ENCODE measurements at places on chromosomes 6 and 20.
A peak's percentile ranks its signal among the peaks of the same experiment; 100 is the strongest.

GRCh38 chr6:129434091-129434490 lies 275.9 kb downstream of the ARHGAP18 start:
- no peak for DNase-seq

GRCh38 chr6:38555606-38556005 lies 84.1 kb downstream of the BTBD9 start:
- no peak for DNase-seq

GRCh38 chr6:170257376-170257775 lies 33.5 kb downstream of the DLL1 start:
- DNase-seq, result no peak

- no peak for DNase-seq
These were observed 192.8 kb downstream of the LY86 start for GRCh38 chr6:6781172-6781872.

GRCh38 chr20:60963146-60963545 lies 288.9 kb upstream of the CDH4 start:
- DNase-seq, result no peak

DNA sequence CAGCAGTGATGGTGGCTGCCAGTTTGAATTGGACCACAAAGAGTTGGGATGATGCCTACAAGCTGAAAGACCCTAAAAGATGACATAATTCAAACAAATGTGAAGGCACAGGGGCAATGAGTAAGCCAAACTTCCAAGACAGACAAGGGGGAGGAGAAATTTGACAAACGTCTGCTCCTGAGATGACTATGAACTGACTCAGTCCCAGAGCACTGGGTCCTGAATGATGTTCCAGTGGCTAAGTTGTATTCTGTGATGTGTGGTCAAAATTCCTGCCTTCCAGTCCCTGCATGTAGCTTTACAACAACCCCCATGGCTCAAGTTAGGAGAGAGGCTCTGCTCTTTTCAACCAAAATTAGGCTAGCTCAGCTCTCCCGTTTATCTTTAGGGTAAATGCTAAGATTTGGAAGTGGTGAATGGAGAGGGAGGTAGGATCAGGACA lies 86.1 kb upstream of the SIRPA start:
- DNase-seq, result no peak

DNA sequence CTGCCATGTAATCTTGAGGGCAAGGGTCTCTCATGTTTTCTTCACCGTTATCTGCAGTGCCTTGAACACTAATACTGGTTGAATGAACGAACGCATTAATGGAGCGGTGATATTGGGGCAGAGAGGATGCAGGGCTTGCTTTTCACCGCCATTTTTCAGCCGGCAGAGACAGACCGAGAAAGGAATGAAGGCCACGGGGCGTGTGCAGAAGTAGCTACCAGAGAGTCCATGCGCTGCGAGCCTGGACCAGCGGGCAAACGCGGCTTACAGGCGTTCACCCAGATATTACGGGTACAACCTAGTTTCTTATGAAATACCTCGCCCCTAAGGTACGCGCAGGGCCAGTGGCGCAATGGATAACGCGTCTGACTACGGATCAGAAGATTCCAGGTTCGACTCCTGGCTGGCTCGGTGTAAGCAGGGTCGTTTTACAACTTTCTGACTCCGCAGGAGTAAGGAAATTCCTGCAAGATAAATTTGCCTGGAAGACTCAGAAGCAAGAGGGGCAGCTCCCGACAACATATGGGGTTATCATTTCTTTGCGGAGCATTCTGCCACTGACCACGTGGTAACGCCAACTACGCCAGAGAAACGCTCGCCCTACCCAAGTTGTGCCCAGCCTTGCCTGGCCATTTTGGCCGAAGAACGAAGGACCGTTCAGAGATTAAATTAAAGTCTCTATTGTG lies 863 bp upstream of the HMGN4 start:
- peak; percentile 84 for DNase-seq

DNA sequence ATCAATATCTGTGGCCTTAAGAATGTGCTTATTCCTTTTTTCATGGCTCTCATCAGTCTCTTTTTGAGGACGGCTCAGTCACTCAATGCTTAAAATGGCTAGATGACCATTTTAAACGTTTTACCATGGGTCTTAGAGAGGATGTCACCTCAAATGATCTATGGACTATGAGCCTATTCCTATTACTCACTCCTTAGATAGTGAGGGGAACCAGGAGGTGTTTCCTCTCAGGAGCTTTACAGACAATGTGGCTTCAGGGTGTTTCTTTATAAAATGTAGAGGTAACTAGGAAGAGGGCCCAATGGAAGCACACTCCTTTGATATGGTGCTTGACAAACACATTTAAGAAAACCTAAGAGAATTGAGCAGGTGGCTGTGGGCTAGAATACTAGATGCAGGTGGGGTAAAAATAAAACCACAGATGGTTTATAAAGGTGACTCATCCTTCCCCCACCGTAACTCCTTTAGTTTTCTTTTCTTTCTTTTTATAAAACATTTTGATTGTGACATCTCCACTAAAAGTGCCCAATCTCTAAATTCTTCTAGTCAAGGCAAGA lies 1.5 kb upstream of the TMEM200A start:
- DNase-seq, result no peak

GRCh38 chr20:16902662-16903061 lies 154.5 kb downstream of the OTOR start:
- DNase-seq, result no peak

GRCh38 chr6:41650120-41650519 lies 11.9 kb downstream of the MDFI start:
- DNase-seq, result no peak

DNA sequence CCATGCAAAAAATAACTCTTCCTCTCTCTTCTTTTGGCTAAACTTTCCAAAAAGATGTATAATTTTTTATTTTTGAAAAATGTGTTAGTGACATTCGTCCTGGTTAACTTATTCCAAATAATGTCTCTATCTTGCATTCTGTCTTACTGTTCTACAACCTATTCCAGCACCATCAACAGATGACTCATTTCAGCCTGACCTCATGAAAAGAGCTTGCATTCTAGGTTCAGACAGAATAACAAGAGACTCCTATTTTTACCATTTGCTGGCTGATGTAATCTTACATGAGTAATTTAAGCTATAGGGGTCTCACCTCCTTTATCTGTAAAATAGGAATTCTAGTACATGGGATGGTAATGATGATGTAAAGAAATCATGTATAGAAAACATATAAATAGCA lies 109.0 kb downstream of the FUT9 start:
- no peak for DNase-seq

DNA sequence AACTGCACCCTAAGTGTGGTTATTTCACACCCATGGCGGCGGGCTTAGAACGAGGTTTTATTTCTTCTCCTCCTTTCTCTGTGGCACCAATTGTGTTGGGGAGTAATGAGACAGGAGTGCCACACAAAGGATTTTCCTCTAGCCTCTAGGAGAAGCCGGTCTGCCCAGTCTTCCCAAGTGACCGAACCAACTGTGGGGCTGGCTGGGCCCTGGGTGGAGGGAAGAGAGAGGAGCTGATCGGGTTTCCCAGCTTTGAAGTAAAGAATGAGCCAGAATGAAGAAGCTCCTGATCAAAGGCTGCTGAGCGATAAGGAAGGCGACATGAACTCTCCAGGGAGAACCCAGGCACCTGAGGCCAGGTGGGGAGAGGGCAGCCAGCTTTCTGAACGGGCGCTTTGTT lies 616.0 kb upstream of the BTBD3 start:
- no peak for DNase-seq

- DNase-seq, result no peak
These were observed 139.7 kb downstream of the SOBP start for GRCh38 chr6:107629548-107630129.

DNA sequence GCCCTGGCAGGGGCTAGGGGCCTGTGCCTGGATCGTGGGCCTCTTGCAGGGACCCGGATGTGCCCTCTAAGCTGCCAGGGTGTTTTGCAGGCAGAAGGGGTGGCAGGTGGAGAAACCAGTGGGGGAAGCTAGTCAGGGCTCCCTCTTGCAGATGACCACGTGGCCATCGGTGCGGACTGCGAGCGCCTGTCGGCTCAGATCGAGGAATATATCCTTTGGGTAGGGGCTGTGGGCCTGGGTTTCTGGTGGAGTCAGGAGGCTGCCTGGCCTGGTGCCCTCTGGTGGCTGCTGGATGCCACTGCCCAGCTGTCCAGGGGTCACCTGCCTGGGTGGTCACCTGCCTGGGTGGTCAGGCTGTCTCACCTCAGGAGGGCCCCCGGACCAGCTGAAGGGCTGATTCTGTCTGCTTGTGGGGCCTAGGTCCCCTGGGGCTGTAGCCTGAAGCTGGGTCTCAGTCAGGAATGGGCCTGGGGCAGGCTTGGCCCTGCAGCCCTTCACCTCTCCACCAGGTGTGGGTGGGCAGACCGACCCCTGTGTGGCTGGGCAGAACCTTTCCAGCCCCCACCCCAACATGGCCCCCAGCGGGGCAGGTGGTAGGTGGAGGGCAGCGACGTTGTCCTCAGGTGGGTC lies 6.7 kb downstream of the TCEA2 start:
- no peak for DNase-seq

GRCh38 chr20:48820649-48820973 lies 7.2 kb downstream of the PREX1 start:
- no peak for DNase-seq

DNA sequence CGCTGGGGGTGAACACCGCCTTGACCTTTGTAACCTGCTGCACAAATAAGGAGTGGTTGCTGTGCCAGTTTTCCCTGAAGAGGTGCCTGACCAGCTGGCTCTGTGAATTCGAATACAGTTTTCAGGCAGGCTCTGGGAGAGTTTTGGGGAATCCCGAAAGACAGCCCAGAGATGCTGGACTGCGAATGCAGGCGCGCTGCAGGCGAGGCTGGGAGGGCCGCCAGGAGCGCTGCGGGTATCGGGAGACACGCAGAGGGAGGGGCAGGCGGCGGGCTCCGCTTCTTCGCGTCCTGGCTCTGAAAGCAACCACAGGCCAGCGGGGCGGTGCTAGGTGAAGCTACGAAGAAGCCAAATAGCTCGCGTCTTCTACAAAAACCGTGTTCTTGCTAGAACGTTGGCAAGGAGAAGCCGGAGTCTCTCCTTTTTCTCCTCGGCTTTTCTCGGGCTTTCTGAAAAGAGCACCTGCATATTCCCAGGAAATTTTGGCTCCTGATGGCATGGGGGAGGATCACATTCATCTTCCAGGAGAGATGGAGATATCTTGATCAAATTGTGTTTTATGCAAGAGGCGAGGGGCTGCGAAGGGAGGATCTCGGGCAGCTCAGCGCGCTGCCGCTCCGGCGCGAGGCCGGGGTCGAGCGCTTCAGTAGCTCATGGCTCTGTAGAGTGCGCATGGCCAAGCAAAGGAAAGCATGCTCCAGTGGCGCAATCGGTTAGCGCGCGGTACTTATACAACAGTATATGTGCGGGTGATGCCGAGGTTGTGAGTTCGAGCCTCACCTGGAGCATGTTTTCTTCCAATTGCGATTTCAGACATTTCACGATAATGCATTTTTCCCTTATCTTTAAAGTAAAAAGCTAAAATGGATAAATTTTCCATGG lies 158.1 kb upstream of the ZNF184 start:
- no peak for DNase-seq

- no peak for DNase-seq
These were observed 24.8 kb downstream of the CDH22 start for GRCh38 chr20:46283426-46284039.
